Smooth muscle cell of bladder (primary cell): ENCODE measurements at places on chromosomes 13 and 19. TPM values are rescaled to one million over a fixed set of nuclear protein-coding genes. Genes with fewer than 3 reads are reported as not detected.

The ZNF418 gene
- 5.0 and 6.3 TPM in 2 replicates for total RNA-seq

The ATP4A gene
- not detected in 2 replicates for total RNA-seq

The IGLON5 gene
- total RNA-seq = not detected in 2 replicates

The RPS19 gene
- 1,503 and 2,258 TPM in 2 replicates for total RNA-seq

The ZNF284 gene
- 2.7 and 3.2 TPM in 2 replicates for total RNA-seq

The PRR36 gene
- total RNA-seq = under 0.01 TPM in 1 of 2 replicates, not detected in the other

The AP1M2 gene
- not detected in 2 replicates for total RNA-seq

The AMH gene
- 0.28 and 0.46 TPM in 2 replicates for total RNA-seq

The SPTBN4 gene
- 1.6 and 1.8 TPM in 2 replicates for total RNA-seq

The OR7C1 gene
- not detected in 2 replicates for total RNA-seq

The CNN1 gene
- total RNA-seq = 7.5 and 16.5 TPM in 2 replicates

The DKKL1 gene
- 0.14 TPM in 1 of 2 replicates, not detected in the other for total RNA-seq

The SLC7A9 gene
- total RNA-seq = 0.28 TPM in 1 of 2 replicates, not detected in the other

The IFNL4 gene
- total RNA-seq = not detected in 2 replicates

The URAD gene
- not detected in 2 replicates for total RNA-seq
